Stimulated activated naive B cell treated with anti-CD40 and anti-IgM and Interleukin-4, amounts not matched to agents 10 μg/mL and 1 μg/mL and 100 μg/mL, for 72 hours (primary cell): ENCODE measurements at places on chromosomes 7 and 10.

GRCh38 chr10:67297637-67298181 lies 371.9 kb downstream of the LRRTM3 start:
- DNase-seq: no peak

GRCh38 chr10:67506083-67506756 lies 189.8 kb downstream of the CTNNA3 start:
- no peak for DNase-seq

DNA sequence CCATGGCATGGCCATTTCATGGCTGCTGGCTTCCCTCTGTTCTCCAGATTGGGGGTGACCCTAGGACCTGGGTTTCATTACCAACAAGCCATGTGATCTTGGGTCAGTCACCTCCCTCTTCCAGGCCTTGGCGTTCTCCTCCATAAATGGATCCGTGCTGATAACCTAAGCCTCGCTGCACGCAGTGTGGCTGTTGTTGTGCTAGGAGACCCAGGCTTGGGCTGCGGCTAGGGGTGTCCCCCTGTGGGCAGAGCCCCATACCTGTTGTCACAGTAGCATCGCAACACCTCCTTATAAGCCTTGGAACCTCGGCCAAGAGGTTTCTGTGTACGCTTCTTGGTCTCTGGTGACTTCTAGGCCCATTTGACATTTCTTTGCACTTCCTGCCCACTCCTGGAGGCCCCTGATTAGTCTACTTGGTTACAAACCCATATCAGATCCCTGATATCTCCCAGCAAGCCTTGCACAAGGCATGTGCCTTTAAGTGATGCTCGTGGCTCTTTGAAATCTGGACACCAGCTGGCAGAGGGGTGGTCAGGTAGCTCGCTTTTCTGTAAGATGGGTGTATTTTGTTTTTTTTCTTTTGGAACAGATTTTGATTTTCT lies 23.6 kb downstream of the ZMIZ1 start:
- DNase-seq: no peak

DNA sequence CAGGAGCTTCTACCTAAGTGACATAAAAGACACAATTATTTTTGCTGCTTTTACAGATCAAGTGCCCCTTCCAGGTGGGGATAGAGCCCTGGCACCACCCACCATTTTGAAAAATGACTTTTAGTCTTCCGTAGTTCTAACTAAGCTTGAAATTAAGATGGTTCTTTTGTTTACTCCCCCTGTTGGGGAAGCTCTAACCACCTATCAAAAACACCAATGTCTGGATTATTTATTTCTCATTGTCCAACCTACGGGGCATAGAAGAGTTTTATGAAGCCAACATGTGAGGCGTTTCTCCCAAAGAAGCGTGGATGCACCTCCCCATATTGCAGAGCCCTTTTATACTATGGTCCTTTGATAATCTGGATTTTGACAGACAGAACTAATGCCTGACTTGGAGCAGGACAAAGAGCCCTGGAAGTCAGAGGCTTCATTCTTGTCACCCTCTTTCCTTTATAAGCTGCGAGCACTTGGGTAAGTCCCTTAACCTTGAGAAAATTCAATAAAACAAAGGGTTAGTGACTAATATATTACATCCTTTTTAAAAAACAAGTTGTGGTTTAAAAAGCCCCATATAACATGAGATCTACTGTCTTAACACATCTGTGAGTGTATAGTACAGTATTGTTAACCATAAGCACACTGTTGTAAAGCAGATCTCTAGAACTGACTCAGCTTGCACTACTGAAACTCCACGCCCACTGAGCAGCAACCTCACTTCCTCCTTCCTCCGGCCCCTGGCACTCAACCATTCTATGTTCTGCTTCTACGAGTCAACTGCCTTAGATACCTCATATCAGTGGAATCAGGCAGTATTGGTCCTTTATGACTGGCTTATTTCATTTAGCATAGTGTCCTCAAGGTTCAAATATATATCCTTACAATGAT lies 67.5 kb downstream of the ATXN7L1 start:
- DNase-seq: peak; percentile 90

DNA sequence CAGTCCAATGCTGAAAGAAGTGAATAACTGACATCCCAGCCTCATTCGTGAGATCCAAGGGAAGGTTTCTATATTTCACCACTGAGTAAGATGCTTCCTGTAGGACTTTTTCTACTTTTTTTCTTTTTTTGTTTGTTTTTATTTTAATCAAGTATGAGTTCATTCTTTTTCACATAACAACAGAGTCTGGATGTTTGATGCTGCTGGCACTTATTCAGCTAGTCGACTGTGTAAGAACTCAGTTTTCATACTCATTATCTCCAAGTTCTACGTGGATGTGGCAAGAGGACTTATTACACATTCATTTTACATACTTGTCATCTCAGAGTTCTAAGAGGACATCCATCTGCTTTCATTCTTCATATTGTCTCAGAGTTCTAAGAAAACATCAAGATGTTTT lies 86.9 kb downstream of the CPXM2 start:
- no peak for DNase-seq

GRCh38 chr7:97081521-97082300 lies 35.8 kb upstream of the SDHAF3 start:
- DNase-seq: no peak

DNA sequence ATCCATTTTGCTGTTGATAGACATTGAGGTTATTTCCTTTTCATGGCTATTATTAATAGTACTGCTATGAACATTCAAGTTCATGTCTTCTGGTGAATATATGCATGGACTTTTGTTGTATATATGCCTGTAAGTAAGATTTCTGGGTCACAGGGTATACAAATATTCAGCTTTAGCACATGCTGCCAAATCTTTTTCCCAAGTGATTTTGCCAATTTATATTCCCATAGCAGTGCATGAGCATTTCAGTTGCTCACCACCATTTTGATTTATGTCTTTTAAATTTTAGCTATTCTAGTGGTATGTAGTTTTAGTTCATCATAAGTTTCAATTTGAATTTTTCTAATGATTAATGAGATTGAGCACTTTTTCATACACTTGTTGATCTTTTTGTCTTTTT lies 59.9 kb downstream of the CALD1 start:
- no peak for DNase-seq

GRCh38 chr10:132411561-132412253 lies 14.7 kb downstream of the PWWP2B start:
- no peak for DNase-seq
